ENCODE measurements at places on chromosomes 3 and 15.

DNA sequence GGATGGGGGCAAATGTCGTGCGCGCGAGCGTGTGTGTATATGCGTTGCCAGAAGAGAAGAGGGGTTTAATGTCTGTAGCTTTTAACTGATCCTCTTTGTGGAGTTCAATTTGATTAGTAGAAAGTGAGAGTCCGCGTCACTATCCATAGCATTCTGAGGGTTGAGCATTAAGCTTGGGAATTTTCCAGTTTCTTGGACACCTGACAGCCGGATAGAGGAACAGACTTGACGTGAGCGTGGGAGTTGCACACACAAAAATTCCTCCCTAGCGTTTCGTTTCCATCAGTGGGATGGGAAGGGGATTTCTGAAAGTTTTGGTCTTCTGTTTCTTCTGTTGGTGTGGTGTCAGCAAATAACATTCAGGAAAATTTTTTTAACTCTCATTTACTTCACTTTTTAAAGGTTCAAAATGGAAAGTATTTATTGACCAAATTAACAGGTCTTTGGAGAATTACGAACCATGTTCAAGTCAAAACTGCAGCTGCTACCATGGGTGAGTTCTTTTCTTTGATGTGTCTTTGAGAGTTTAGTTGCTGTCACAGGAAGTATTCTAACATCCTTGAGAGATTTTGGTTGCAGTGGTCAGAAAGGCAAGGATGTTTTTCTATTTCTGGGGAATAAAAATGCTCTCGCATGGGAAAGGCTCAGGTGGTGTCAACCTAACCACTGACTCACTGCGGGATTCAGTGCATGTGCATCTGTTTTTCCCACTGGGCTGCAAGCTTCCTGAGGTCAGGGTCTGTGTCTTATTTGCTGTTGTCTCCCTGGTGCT is 841 bp downstream of the POGLUT1 start:
- DNase-seq: peak; percentile 24

DNA sequence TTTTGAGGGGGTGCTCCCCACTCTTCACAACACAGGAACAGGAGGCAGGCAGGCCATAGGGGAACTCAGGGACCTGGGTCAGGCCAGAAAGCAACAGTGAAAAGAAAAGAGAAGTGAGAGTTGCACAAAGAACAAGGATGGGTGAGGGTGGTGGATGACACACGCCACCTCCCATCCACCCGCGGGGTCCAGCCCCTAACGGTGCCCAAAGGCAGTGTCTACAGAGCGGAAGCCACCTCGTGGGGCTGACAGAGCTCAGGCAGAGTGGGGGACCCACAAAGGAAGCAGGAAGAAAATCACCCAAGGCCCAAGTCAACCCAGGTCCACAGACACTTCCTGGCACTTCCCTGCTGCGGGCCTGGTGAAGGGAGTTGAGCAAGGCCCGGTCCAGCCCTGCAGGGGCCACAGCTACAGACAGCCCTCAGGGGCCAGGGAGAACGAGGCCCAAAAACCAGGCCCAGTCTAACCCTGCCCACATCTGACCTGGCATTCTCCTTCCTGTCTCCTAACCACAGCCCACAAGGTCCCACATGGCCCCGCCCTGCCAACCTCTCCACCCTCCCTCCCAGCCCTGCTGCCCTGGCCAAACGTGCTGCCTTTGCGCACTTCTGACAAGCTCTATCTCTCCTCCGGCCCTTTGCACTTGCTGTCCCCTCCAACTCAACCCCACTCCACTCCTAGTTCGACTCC is 5.9 kb downstream of the NUP210 start:
- no peak for DNase-seq

DNA sequence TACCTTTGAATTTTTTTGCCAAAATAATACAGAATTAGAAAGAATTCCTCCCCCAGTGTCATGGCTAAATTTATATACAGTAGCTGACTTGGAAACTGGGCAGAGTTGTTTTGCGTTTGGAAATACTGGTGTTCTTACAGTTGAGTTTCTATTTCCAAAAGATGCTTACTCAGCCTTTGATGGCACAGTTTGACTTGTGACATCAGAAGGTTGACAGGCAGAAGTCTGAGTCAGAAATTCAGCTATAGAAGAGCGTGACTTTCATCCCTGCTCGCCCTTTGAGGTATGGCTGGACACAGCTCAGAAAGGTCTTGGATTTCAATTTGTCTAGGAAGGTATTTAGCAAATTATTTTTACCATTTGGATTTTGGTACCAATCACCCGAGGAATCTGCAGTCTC is 175.8 kb downstream of the VGLL4 start:
- no peak for DNase-seq

GRCh38 chr15:49083401-49084284 is 37.4 kb upstream of the SECISBP2L start:
- DNase-seq: no peak

GRCh38 chr3:105970283-105970682 is 101.5 kb upstream of the CBLB start:
- DNase-seq: peak; percentile 93

GRCh38 chr3:9881441-9881840 is 1.4 kb upstream of the CIDEC start:
- DNase-seq: no peak

DNA sequence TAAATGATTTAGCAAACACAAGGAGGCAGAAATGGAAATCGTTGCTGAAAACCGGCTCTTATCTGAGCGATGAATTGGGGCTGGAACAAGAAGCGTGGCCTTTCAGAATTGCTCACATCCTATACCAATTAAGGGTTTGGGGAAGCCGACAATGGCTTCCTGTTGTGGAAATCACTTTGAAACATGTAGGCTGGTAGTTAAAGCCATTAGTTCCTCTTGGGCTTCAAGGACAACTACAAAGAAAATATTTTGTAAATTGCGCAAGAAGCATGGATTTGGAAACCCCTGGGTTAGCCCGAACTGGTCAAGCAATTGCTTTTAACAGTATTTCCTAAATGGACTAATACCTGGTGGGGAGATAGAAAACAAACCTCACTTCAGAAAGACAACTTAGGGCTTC is 182.4 kb downstream of the ADAMTS9 start:
- DNase-seq: no peak

GRCh38 chr3:80010021-80010571 is 242.3 kb upstream of the ROBO1 start:
- DNase-seq: no peak

DNA sequence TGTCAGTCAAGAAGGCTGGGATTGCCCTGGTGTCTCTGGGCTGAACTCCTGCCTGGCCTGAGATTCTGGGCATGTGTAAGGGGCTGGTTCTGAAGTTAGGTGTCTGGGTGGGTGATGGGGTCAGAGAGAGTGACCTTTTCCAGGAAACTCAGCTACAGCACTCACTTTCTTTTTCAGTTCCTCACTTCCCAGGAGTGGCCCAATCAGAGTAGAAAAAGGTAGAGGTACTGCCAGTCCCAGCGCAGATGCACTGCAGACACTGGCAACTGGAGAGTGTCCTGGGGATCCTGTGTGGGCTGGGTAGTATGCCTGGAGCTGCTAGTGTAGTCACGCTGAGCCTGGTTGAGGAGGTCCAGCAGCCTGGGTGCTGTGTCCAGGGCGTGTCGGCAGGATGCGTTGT is 46.5 kb upstream of the APEH start:
- DNase-seq: no peak

DNA sequence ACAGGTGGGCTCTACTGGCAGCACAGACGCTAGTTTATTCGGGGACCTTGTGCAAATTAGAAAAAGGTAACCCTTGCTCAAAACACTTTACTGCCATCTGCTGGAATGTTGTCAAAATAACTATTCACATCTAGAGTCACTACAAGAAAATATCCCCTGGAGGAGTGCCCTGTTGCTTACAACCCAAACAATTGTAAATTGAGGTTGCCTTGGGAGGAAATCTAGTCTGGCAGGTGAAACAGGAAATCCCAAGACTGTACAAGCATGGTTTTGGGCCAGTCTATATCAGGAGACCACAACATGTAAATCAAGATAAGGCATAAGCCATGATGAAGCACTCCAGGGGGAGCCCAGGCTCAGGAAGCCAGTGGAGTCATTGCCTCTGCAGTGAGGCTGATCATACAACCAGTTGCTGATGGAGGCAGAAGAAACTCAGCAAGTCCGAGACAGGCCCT is 136.8 kb upstream of the ACP3 start:
- peak; percentile 71 for DNase-seq

- DNase-seq: no peak
These were observed 48.5 kb upstream of the SLC4A7 start for GRCh38 chr3:27532426-27533260.

DNA sequence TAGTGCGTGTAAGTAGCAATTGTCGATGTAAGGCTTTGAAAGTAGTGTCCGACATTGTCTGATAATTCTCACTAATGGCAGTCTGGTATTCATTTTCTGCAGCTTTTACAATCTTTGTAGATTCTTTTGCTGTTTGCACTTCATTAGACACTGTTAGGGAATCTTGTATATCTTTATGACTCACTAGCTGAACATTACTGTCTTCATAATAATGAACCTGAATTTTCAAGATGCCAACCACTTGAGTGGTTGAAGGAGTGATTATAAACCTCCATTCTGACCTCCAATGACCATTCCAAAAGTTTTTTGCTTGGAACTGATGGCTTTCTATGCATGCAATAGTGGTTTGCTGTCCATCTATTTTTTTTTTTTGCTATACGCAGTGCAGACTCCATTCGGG is 76.4 kb upstream of the MFGE8 start:
- DNase-seq: no peak

- DNase-seq: no peak
These were observed 3.6 kb downstream of the LSAMP start for GRCh38 chr3:116441652-116442051.

GRCh38 chr3:162777118-162777517 is 1280.5 kb downstream of the OTOL1 start:
- no peak for DNase-seq

DNA sequence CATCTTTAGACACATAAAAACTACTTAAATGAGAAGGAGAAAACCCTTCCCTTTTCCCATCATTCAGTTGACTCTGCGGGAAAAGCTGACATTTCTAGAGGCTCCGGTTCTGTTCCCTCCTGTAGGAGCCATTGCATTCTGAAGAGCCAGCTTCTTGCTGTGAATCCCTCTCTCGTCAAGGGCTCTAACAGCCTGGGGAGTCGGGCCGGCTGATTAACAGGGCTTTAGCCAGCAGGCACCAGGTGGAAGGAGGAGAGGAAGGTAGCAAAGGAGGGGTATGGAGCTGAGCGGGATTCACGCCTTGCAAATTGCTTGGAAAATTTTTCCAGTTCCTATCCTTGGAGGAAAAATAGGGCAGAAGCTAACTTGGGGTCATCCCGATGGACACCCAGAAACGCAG is 108.3 kb upstream of the UBE2E1 start:
- DNase-seq: no peak

DNA sequence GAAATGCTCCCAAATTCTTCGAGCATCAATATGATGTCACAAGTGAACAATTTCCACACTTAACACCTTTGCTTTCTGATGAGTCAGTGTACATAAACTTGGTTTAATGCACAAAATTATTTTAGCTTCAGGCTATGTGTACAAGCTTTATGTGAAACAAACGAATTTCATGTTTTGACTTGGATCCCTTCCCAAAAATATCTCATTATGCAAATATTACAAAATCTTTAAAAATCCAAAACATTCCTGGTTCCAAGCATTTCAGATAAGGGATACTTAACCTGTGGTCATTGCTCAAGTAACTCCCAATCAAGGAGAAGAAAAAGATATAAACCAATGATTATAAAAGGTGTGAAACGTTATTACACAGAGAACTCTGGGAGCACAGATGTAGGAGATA is 25.2 kb downstream of the RAB5A start:
- peak; percentile 73 for DNase-seq
